ENCODE measurements at places on chromosomes 2 and 18.

DNA sequence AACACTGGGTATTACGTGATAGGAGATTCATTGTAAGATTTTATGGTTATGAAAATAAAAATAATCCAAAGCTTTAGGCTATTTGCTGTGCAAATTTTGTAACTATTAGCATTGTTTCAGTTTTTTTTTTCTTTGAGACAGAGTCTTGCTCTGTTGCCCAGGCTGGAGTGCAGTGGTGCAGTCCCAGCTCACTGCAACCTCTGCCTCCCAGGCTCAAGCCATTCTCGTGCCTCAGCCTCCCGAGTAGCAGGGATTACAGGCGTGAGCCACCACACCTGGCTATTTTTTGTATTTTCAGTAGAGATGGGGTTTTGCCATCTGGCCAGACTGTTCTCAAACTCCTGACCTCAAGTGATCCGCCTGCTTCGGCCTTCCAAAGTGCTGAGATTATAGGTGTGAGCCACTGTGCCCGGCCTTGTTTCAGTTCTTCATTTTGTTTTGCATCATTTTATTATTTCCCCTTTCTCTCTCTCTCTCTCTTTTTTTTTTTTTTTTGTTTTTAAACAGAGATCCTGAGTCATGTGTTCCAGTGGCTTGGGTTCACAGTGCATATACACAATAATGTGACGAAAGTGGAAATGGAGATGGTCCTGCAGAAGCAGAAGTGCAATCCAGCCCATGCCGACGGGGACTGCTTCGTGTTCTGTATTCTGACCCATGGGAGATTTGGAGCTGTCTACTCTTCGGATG lies 25.8 kb downstream of the CASP10 start:
- DNase-seq, result no peak

DNA sequence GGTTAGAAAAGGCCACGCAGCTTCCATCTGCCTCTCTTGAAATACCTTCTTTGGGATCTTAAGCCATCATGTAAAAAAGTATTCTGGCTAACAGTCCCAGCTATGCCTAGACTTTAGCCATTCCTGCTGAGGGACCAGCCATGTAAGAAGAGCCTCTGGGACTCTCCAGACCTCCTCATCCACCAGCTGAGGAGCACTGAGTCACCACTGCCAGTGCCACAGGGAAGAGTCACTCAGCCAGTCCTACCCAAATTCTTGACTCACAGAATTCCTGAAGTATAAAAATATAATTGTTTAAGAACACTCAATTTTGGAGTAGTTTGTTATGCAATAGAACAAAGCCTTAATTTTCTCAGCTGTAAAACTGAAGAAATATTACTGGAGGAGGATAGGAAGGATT lies 436.7 kb downstream of the ZEB2 start:
- no peak for DNase-seq

DNA sequence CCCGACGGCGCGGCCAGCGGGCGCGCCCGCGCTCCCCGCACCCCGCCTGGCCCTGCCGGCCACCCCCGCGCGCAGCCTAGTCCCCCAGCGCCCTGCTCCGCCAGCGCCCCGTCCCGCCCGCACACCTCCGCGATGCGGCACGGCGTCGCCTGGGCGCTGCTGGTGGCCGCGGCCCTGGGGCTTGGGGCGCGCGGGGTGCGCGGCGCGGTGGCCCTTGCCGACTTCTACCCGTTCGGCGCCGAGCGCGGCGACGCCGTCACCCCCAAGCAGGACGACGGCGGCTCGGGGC lies 232 bp downstream of the SNED1 start:
- no peak for DNase-seq

- no peak for DNase-seq
These were observed 209.7 kb downstream of the ASB1 start for GRCh38 chr2:238636269-238637073.

DNA sequence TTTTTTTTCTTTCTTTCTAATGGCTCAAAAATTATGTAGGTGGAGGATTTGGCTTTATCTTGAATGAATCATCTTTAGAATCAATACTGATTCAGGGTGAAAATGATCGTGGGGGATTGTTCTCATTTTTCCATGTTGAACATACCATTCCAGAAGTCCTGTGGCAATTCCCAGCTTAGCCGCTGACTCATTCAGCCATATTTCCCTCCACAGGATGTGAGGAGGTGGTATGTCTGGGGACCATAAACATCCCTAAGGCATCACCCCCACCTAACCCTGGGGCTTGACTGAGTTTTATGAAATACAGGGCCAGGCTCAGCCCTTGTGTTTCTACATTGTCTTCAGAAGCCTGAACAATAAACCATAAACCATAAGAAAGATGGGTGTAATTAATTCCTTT lies 92.7 kb upstream of the FN1 start:
- no peak for DNase-seq

- no peak for DNase-seq
These were observed 368.7 kb upstream of the RAB6C start for GRCh38 chr2:129610766-129611165.

DNA sequence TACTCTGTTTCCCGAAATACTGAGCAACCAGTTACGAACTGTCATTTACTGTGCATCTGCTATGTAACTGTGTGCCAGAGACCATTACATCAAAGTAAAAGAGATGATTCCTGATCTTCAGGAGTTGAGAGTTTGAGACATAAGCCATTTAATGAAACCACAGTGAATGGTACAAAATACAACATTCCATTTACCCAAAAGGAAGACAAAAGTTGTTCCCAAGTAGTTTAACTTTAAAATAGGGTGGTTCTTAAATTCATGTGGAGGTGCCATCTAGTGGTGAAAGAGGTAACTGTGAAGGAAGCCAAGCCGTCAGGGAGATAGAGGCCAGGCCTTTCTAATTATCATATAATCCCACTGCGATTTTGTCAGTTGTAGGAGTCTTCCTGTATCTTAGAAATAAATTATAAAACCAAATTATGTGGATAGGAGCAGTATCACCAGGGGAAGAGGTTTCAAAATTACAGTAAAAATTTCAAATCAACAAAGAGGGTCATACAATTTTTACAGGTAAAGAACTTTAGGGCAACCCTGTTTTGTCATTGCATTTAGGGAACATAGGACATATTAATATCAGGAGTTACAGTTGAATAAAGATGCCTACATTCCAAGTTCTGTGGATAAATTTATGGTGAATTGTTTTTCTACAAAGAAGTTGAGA lies 67.7 kb downstream of the EPAS1 start:
- no peak for DNase-seq

DNA sequence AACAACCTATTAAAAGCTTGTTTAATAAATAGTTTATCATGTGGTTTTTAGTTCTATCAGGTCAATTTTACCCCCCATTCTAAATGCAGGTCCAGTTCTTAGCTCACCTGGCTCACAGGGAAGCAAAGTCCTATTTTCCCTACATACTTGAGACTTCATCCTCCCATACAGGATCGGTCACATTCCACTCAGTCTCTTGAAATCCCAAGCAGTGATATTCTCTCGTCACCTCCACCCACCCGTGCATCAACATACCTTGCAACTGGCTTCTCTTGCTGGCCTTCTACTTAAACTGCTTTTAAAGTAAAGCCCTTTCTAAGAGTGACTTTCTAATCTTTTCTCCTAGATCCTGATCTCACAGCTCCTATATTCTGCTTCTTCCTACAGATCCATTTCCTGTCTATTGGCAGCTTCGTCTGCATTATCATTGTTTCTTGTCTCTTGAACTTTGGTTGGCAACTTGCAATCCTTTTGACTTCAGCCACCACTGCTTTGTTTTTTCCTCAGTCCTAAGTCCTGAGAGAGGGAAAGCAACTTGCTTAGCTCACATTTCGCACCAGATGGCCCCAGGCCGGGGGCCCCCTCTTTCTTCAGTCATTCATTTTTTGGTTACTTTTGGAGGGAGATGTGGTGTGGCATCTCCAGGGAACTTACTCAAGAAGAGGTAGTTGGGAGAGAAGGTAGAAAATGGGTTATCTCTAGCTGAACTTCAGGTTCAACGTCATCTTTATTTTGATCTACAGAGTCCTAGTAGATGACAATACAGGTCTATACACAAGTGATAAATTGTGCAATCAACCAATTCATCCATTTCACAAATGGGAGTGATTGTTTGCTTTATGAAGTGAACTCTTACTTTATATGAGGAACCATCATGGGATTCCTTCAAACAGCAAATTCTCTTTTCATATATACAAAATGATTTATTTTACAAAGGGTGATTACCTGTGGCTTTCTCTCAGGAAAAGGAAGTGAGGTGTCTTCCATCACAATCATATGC lies 23.9 kb upstream of the NCOA1 start:
- no peak for DNase-seq

- DNase-seq, result no peak
These were observed 136.2 kb downstream of the DIS3L2 start for GRCh38 chr2:232097758-232098157.

- peak; percentile 25 for DNase-seq
These were observed 57.4 kb downstream of the ADI1 start for GRCh38 chr2:3461801-3462492.

Measured in activated T-cell treated with anti-CD3 and anti-CD28 coated beads for 24 hours (primary cell).